ENCODE measurements at places on chromosomes 6 and 20. TPM values are rescaled to one million over a fixed set of nuclear protein-coding genes. Genes with fewer than 3 reads are reported as not detected.

The CD93 gene
- total RNA-seq: 0.06 TPM

The SNAI1 gene
- 4.4 TPM for total RNA-seq

The SNAP25 gene
- 5.8 TPM for total RNA-seq

GRCh38 chr6:101956961-101957360, 563.5 kb downstream of the GRIK2 start:
- peaks cover 41% of the 10 kb centered on the region for H3K36me3 ChIP-seq
- H3K4me3 ChIP-seq: no peak overlapping the region
- DNase-seq: no peak
- H3K4me1 ChIP-seq: peaks cover 7% of the 10 kb centered on the region
- no peak overlapping the region for H3K27ac ChIP-seq

DNA sequence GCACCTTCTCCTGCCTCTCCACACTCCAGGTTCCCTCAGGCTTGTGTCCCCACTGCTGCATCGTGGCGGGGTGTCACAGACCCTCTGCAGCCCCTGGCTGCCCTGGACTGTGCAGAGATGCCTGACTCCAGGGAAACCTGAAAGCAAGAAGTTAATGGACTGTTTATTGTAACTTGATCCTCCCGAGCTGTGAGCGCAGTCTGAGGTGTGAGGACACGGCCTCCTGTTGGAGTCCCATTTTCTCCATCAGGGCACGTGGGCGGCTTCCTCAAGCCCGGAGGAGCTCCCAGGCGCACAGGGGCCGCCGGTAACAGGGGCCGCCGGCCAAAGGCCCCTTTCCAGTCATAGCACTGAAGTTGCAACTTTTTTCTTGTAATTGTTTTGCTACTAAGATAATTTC, 16.9 kb downstream of the RBM38 start:
- DNase-seq: no peak
- H3K4me3 ChIP-seq: no peak overlapping the region
- H3K36me3 ChIP-seq: peaks cover 23% of the 10 kb centered on the region
- H3K27ac ChIP-seq: no peak overlapping the region
- H3K4me1 ChIP-seq: no peaks in the 10 kb centered on the region

DNA sequence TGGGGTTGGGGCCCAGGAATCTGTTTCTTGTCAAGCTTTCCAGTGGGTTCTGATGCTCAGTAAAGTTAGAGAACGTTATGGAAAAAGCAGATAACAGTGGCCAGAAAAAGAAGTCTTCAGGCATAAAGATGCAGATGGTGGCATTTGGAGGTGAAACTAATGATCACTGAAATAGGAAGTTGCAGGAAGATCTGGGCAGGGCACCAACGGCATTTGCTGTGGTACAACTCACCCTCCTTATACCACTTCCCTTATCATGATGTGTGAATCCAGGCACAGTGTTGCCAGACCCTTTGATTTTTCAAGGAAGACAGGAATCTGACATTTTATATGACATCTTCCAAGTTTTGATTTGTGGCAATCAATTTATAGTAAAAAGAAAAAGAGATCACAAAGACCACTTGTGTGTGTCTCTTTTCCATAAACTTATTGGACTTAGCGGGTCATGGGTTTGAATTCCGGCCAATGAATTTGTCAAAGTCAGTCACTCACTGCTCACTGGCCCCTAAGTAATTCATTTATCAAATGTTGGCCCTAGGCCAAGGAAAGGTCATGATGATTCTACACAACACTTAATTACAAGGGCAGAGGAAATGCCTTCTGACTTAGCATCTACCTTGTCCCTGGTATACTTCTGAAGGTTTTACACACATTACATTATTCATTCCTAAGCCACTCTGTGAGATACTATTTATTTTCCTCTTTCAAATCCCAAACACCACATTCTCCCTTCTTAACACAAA, 37.6 kb downstream of the LAMP5 start:
- no peak overlapping the region for H3K4me3 ChIP-seq
- no peaks in the 10 kb centered on the region for H3K36me3 ChIP-seq
- H3K27ac ChIP-seq: no peak overlapping the region
- DNase-seq: peak; percentile 3

DNA sequence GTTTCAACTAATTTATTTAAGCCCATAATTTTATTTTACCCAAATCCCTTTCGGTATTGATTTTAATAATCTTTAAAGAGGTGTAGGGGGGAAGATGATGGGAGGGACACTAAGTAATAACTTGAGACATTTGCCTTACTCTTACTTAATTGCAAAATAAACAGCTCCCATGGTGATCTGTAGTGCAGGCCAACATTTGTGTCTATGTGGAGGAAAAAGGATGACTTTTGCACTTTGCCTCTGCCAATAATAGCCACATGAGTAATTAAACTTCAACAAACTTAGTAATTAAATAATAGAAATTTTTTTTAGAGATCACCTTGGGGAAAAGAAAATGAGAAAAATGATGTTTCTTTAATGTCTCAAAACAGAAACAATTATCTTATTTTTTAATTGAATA, 29.9 kb upstream of the CD2AP start:
- DNase-seq: no peak
- no peak overlapping the region for H3K4me3 ChIP-seq
- H3K36me3 ChIP-seq: no peaks in the 10 kb centered on the region

- H3K4me3 ChIP-seq: no peak overlapping the region
- no peak overlapping the region for H3K27ac ChIP-seq
- no peaks in the 10 kb centered on the region for H3K36me3 ChIP-seq
- peaks cover 6% of the 10 kb centered on the region for H3K4me1 ChIP-seq
These were observed 367.0 kb upstream of the MARCKS start for GRCh38 chr6:113489952-113490746.

DNA sequence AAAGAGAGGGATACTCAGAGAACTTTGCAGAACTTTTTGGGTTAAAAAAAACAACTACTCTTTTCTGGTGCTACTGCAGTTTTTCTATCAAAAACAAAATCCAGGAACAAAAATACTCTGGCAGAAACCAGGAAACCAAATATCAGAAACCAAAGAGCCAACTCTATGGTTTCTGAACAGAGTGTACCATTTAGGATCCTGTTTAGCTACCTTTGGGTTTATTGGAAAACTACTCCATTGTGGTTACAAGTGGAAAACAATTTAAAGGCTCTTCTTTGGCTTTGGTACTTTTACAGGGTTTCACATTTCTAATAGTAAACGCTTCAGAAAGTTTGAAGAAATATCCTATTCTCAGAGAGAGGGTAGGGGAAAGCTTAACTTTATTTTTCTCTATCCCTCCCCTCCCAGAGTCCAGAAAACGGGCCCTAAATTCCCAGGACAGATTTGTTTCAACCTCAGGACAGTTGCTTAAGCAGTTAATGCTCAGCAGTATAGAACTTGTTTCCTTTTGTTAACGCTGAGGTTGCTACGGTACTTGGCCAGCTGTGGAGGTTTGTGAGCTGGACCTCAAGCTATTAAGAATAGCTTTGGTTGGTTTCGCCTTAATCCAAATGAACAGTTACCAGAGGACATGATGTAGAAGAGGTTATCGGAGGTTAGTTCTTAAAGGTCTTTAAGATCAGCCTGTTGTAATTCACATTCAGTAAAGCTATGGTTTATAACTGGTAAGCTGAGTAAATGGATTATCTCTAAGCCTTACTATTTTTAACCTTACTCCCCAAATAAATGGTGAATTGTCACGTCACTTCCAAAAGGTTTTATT, 47.9 kb downstream of the FOXO3 start:
- H3K27me3 ChIP-seq: no peaks in the 10 kb centered on the region
- DNase-seq: no peak
- H3K4me1 ChIP-seq: peaks cover 15% of the 10 kb centered on the region
- H3K4me3 ChIP-seq: no peak overlapping the region
- H3K27ac ChIP-seq: no peak overlapping the region

DNA sequence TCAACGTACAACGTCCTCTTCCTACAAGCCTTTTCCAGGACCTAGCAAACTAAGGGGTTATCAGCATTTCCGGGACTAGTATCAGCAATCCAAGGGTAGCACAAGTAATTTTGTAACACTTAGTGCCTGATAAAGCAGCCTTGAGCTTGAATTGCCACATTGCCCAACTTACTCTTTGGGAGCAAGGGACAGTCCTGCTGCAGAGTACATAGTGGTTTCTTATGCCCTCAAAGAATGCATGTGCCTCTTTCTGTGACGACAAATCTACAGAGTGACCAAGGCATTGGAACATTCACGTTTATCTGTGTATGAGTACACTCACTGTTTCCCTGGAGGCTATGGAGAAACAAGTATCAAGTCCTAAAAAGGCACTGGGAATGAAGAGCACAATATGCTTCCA, 3.2 kb upstream of the ID4 start:
- no peak overlapping the region for H3K4me3 ChIP-seq
- DNase-seq: no peak
- no peaks in the 10 kb centered on the region for H3K36me3 ChIP-seq
- H3K4me1 ChIP-seq: peaks cover 7% of the 10 kb centered on the region

DNA sequence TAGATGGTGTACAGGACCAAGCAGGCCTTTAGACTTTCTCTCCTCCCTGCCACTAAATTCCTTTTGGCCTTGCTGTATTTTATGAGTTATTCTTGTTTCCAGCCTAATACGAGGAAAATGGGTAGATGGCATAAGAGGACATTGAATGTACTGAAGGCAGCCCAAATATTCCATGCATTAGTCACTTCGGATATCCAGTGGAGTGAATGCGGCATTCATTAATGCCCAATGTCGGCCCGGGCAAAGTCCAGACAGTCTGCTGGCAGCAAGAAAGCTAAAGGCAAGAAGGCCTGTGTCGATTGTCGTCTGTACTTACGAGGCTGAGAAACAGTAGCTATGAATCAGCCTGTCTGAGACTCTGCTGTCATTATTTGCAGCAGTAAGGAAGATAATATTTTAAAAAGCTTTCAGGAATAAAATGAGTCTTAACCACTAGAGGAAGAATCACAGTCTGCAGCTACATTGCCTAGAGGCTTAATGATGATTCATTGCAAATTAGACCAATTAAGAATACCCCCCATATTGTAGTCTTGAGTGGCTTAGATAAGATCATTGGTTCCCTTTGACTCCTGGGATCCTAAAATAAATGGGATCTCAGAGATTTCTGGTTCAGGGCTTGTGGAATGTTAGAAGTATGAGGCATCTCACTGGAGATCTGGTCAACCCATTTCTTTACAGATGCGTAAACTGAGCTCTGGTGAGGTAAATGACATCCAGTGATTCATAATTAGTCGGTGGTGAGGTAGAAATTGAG, 534.1 kb upstream of the JAG1 start:
- no peak overlapping the region for H3K4me3 ChIP-seq
- peak; percentile 67 for DNase-seq
- no peaks in the 10 kb centered on the region for H3K27me3 ChIP-seq
- no peaks in the 10 kb centered on the region for H3K36me3 ChIP-seq
- H3K27ac ChIP-seq: no peak overlapping the region
- peaks cover 10% of the 10 kb centered on the region for H3K4me1 ChIP-seq
